ENCODE measurements at places on chromosomes 11 and 22.

DNA sequence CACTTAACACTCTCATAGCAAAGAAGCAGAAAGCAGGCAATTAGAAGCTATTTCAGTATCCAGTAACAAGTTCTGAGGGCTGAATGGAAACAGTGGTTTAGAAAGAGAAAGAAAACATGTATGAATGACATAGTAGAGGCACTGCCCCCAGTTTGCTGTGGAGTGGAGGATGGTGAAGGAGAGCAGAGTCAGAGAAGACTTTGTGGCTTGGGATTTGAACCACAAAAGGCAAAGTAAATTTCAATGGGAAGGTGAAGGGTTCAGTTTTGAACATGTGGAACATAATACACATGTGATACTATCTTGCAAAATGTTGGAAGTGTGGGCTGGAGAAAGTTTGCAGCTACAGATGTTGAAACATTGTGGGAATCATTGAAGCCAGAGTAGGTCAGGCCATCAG, 81.4 kb downstream of the SNX19 start:
- DNase-seq = no peak

DNA sequence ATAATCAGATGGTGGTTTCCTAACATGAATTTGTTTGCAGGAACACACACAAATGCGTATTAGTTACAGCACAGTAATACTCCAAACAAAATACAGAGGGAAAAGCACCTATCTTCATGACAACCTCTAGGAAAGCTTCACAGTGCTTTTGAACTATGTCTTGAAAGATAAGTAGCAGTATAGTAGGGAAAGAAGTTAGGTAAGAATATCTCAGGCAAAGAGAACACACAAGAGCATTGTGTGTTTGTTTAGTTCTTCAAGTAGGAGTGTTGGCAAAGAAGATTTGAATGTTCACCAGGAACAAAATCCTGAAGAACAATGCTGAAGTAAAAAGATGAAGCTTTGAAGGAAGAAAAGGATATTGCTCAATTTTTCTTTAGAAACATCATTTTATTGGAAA, 54.1 kb downstream of the ANO5 start:
- no peak for DNase-seq

DNA sequence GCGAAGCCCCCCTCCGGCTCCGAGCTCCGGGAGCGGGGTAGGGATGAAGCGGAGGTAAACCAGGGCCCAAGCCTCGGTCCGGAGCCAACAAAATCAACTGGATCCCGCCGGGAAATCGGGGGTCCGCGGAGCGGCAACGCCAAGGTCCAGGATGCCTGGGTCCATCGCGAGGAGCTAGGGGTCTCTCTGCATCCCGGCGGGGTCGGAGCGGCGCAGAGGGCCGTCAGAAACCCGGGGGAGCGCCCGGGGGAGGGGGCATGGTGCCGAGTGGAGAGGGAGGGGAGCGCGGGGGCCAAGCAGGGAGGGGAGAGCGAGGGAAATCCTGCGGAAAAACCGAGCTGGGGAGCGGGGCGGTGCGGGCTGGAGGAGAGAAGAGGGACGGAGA, 51.8 kb downstream of the SLC22A12 start:
- DNase-seq = no peak

GRCh38 chr11:130386056-130386455, 42.4 kb downstream of the ADAMTS8 start:
- no peak for DNase-seq

DNA sequence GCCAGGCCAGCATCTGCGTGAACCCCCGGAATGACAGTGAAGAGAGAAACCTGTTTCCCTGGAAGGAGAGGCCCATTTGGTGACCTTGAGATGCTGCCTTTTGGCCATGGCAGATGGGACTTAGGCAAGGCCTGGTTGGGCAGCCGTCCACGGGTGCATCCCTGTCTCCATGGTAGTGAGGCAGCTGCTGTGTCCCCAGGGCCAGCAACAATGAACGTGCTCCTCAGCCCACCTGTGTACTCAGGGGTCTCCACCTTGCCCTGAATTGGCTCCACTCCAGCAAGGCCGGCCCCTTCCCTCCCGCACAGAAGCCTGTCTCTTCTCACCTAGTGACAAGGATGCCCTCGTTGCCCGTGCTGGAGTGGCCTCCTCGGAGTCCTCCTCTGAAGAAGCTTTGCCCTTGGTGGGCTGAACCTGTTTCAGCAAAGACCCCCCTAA, 441.1 kb downstream of the TBC1D22A start:
- no peak for DNase-seq

DNA sequence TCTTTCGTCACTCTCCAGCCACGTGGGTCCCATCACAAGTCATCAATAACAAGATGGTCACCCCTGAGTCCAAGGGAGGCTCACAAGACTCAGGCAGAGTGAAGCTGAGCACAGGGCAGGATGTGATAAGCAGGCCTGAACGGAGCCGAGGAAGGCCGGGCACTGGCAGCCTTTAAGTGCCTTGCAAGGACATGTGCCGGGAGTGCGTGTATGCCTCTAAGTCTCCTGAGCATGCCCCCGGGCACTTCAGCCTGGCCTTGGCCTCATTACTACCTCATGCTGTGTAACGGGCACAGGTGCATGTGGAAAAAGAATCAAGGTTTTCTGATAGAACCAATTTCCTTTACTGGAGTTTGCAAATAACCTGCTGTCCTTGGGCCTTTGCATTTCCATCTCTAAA, 55.8 kb downstream of the UBASH3B start:
- DNase-seq = no peak

DNA sequence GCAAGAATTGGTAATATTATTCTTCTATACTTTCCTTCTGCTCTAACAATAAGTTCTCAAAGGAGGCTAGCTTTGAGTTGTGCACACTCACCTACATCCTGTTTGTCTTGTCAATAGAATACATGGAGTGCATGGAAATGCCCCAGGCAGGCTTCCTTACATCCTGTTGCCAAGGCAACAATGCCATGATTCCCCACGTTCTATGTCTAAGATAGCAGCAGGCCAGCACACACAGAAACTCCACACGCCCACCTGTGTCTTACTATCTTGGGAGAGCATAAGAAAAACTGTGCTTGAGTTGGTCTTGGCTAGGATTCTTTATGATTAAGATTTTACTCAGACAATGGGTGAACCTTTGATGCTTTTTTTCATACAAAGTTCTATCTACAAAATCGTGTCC, 379.2 kb downstream of the AASDHPPT start:
- DNase-seq = no peak

GRCh38 chr11:57124917-57125316, 56.8 kb upstream of the LRRC55 start:
- no peak for DNase-seq

GRCh38 chr11:27429761-27430393, 42.7 kb downstream of the LGR4 start:
- no peak for DNase-seq

GRCh38 chr22:41687901-41688364, 734 bp downstream of the SNU13 start:
- DNase-seq = no peak

- DNase-seq = no peak
Observed at GRCh38 chr11:43819926-43820325, 60.7 kb upstream of the ALKBH3 start.

DNA sequence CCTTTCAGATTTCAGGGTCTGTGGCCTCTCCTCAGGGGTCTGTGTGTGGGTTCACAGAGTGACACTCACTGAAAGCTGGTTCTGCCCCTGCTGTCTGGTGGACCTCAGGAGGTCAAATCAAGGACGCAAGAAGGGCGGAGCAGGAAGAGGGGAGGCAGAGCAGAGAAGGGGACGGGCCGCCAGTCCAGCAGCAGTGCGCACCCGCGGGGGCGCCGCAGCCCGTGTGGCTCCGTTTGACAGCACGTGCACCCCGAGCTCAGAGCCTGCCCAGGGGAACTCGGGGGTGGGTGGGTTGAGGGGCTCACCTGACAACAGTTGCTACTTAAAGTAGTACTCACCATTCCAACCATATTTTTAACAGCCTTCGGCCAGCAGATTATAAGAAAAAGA, 71.4 kb upstream of the PITPNB start:
- no peak for DNase-seq
